Fibroblast of villous mesenchyme (primary cell): ENCODE measurements at places on chromosomes 11 and 22. TPM values are rescaled to one million over a fixed set of nuclear protein-coding genes. Genes with fewer than 3 reads are reported as not detected.

SHANK3 gene
- total RNA-seq, result 0.64 and 0.86 TPM in 2 replicates

GRCh38 chr11:35031867-35032266 is 107.1 kb upstream of the CD44 start:
- DNase-seq, result peak; percentile 65

E2F8 gene
- 0.64 and 2.2 TPM in 2 replicates for total RNA-seq

TMEM191B gene
- total RNA-seq, result 1.3 and 2.3 TPM in 2 replicates
